ENCODE measurements at places on chromosomes 7 and 10.

DNA sequence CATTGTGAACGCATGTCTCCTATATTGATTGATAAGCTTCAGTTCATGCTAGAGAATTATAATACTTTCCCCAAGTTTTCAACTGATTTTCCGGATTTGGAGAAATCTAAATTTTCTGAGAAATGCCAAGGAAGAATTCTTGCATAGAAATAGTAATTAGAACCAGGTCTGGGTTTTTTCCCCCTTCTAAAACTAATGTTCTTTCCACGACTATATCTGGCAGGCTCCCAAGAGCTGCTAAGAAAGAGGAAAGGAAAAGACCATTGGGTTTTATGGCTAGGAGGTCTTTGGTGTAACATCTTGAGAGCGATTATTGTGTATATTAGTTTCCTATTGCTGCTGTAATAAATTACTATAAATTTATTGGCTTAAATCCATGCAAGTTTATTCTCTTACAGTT lies 71.8 kb upstream of the CACNB2 start:
- no peak for DNase-seq

GRCh38 chr7:13276977-13277376 lies 589.5 kb downstream of the ARL4A start:
- no peak for DNase-seq

- no peak for DNase-seq
Measured at GRCh38 chr7:156566812-156567549, 73.6 kb upstream of the RNF32 start.

- no peak for DNase-seq
Measured at GRCh38 chr7:93232673-93233018, 480 bp downstream of the VPS50 start.

- DNase-seq, result no peak
Measured at GRCh38 chr10:104452977-104453376, 99.3 kb downstream of the CFAP58 start.

DNA sequence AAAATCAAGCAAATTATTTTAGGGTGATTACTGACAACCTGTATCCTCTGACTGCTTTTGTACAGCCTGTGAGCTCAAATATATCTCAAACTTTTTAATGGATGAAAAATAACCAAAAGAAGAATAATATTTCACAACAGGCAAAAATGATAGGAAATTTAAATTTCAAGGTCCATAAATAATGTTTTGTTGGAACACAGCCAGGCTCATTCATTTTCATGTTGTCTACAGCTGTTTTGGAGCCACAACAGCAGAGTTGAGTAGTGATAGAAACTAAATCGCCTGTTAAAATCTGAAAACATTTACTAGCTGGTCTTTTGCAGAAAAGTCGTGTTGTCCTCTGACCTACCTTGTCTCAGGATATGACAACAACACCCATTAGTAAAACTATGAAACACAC lies 75.9 kb downstream of the GLI3 start:
- DNase-seq, result no peak

DNA sequence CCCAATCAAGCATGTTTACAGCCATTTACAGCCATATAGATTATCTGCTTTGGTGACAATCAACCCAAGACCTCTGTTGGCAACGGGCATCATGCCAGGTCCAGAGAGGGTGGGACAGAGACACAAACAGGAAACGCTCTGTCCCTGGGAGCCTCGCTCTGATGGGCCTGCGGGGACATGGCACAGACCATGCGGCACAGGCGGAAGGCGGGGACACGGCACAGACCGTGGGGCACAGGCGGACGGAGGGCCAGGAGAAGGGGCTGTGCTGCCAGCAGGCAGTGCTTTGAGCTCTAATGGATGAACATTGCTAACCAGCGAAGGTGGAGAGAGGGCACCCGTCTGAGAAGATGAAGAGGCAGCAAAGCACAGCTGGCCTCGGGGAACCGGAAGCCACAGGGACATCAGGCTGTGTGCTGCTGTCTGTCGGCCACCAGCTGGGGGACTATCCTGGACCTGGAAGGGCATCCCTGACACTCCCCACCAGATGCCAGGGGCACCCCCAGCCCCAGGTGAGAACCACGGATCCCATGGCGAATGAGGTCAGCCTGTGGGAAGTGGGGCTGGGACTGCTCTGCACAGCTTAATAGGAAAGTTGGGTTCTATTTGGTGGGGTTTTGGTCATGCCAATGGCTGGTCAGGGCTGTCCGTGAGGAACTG lies 61.0 kb downstream of the DIP2C start:
- DNase-seq, result no peak

GRCh38 chr10:50432211-50433009 lies 181.1 kb upstream of the ASAH2 start:
- DNase-seq, result no peak

- no peak for DNase-seq
Measured at GRCh38 chr7:100714725-100715124, 5.5 kb upstream of the EPO start.

GRCh38 chr10:63384001-63384400 lies 81.8 kb downstream of the JMJD1C start:
- no peak for DNase-seq

DNA sequence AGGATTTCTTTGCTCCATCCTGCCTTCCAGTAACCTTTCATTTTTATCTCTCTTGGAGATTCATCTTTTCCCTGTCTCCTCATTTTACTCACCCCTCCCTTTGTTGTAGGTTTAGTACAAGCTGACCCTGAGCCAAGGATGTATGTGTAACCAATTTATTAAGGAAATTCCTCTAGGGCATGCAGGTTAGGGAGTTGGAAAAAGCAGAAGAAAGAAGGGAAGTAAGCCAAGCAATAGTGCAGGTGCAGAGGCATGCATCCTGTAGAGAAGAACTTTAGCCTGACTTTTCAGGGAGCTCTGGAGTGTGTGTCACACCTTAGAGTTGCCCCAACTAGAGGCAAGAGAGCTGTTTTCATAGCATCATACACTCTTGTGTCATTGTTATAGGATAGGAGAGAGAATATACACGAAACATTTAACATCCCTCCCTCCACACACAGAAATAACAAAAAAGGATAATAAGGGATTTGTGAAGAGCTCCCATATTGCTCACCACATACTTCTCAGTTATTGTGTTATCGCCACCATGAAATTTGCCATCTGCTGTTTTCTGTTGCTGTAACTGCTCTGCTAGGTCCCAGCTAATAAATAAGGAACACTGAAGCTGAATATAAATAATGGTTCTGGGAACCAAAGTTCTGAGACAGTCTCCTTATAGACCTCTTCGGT lies 21.8 kb upstream of the SEMA3C start:
- no peak for DNase-seq

- DNase-seq, result no peak
Measured at GRCh38 chr10:131872011-131872826, 28.6 kb upstream of the PPP2R2D start.

DNA sequence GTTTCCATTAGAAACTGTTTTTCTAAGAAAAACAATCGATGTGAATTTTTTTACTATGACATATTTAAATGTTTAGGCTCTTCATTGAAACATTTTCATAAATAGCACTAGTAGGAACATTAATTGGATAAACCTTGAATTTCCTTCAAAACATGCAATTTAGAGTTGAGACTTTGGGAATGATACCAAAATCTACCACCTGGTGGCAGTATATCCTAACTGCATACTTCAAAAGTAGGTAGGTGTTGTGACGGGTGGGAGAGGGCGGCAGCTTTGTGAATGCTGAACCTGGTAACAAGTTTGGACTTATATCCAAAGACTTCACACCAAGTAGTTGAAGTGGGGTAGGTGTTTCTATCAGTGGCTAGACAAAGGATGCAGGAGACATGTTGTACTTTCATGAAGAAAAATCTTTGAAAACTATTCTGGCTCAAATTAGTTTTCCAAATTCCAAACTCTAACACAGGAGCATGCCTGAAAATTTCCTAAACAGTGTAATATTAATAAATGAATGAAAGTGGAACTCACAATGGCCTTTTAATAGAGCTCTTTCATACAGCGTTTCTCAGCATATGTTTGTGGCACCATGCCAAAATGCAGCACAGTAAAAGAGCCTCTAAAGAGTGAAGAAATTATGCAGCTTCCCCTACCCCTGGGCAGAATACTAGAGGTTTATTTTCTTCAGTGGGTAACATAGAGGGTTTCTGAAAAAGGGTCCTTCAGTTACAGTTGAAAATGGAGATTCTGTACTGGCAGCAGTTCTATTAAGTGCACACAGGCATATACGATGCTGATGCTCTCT lies 201.0 kb upstream of the TPK1 start:
- peak; percentile 67 for DNase-seq

DNA sequence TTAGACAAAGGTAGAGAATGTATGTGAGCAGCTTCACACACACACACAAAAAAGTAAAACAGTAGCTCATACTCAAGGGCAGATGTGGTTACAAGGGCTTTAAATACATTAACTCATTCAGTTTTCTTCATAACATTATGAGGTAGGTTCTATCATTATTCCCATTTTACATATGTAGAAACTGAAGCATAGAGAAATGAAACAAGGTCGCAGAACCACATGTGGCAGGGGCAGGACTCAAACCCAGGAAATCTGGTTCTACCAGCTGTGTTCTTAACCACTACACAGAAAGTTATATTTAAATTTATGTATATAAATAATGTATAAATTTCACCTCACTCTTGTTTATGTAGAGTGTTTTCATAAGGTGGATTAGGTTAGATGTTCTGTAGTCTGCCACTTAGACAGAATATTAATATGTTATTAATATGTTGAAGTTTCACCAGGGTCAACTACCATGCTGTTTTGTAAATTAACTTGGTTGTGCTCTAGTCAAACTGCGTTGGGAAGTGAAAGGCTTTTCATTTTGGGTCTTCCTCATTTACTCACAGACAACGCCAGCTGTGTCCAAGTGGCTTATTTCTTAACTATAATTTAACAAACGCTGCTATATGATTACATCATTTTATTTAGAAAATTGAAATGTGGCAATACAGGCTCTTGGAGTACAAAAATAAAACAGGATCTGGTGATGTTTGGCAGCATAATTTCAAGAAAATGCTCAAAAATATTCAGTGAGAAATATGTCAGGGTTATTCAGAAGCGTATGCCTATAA lies 138.4 kb downstream of the MDFIC start:
- no peak for DNase-seq

DNA sequence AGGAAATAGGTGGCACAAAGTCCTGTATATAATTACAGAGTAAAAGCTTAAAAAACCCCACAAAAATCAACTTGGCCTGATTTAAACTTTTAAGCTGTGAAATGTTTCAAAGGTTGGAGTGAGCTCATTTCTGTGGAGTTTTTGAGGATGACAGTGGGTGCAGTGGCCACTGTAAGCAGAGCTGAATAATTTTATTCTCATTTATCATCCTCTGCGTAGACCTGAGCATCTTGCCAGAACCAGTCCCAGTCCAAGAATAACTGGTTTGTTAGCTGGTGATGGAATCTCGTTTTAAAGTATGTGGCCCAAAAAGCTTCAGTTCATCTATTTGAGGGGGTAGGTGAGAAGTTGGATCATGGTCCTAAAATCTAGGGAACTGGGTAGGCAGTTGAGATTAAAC lies 4.4 kb downstream of the BMPER start:
- DNase-seq, result no peak

- no peak for DNase-seq
Measured at GRCh38 chr10:50400694-50401093, 149.4 kb upstream of the ASAH2 start.

DNA sequence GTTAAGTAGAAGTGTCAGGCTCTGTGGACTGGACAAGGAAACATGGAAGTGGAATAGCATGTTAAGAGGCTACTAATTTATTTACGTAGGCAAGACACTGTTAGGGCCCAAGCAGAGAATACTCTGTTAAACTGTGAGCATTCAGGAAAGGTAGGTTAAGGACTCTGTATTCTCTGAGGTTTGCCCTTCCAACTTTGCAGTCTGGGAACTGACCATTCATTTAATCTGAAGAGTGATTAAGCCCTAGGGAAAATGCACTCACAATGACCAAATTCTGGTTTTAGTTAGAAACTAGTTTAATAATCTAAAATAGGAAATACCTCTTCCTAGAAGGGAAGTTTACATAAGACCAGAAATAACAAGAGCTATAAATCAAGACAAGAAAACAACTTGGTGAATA lies 266.6 kb downstream of the SUGCT start:
- DNase-seq, result no peak

- DNase-seq, result no peak
Measured at GRCh38 chr7:135980012-135980551, 2.9 kb upstream of the MTPN start.

GRCh38 chr7:143238289-143238980 lies 16.6 kb downstream of the TAS2R40 start:
- DNase-seq, result no peak

GRCh38 chr10:6476989-6477388 lies 103.1 kb downstream of the PRKCQ start:
- DNase-seq, result no peak

- no peak for DNase-seq
Measured at GRCh38 chr7:70052691-70053090, 454.4 kb downstream of the AUTS2 start.

DNA sequence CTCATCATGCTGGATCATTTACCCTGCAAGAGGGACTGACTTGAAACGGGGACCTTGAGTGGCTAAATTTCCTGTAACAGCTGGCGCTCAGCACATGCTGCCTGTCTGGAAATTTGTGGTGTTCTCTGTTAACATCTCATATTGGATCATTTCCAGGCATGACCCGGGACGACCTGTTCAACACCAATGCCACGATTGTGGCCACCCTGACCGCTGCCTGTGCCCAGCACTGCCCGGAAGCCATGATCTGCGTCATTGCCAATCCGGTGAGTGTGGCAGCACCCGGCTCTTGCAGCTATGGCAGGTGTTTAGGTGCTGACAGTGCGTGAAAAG lies 9.9 kb downstream of the MDH2 start:
- DNase-seq, result no peak

GRCh38 chr10:86390337-86391120 lies 23.9 kb upstream of the GRID1 start:
- DNase-seq, result no peak

GRCh38 chr7:116354171-116354545 lies 143.8 kb downstream of the TES start:
- peak; percentile 21 for DNase-seq

GRCh38 chr7:134827889-134828288 lies 48.5 kb downstream of the CALD1 start:
- DNase-seq, result no peak

DNA sequence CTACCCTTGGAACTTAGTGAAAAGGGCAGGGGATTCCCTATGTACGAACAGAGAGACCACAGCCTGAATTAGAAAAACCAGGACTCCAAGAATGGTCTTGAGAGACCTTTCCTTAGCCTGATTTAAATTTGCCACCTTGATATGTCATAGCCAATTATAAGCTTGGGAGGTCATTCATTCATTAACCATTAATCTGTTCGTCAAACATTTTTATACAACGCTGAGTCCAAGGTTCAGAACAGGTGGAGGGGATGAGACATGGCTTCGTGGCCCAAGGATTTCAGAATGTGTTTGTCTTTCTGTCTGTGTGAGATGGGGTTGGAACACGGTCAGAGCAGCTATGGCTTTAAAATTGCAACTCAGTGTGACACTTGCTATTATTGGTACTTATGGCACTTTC lies 158.0 kb downstream of the PAXIP1 start:
- DNase-seq, result no peak

GRCh38 chr7:112495810-112496462 lies 15.1 kb downstream of the LSMEM1 start:
- DNase-seq, result peak; percentile 28

DNA sequence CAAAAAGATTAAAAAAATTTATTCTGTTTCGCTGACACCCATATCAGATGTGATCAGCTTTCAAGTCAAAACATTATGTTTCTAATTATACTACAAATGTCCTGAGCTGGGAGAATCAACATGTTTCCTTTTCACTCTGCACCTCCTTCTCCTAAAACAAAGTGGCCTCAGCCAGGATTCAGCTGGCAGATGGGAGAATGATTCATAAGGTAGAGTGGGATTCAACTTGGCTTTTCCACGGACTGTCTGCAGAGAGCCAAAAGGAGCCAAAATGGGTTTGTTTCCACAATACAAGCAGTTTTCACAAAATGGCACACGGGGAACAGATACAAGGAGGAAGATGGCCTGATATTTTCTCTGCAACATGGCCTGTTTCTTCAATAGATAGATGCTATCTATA lies 376.5 kb upstream of the PRKCQ start:
- DNase-seq, result no peak

Measured in tibial nerve (tissue), 4 donors.